Fibroblast of skin of back (primary cell): ENCODE measurements at places on chromosomes 1 and 21.

DNA sequence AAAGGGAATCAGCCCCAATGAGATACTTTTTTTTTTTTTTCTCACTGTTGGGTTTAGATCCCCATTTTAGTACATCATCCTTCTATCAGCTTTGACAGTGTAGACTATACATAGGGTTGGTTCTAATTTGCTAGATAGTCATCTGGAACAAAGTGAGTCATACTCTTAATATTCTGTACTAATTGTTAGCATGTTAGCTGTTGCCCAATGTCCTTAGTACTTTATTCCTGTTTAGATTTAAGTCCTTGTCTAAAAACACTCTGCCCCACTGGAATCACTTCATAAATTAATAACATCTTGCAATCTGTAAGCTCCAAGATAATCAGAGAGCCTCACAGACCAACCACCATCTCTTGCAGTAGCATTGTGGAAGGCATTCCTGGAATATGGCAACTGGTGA is 209.8 kb upstream of the KIAA0040 start:
- DNase-seq, result no peak

DNA sequence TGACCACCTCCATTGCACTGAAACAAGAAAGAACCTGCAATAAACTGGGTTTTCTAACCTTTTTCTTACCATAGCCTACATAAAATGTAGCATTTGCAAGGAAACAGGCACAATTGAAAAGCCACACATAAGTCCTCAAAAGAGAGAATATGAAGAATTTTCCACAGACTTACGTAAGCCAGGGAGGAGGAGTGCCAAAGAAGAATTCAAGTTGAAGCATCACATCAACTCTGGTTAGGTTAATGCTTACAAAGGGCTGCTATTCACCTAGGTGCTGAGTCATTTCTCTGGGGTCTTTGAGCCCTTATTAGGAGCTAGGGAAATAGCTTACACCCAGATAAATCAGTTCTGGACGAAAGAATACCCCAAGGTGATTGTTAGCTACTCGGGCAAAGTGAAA is 9.6 kb downstream of the OSCP1 start:
- DNase-seq, result no peak

DNA sequence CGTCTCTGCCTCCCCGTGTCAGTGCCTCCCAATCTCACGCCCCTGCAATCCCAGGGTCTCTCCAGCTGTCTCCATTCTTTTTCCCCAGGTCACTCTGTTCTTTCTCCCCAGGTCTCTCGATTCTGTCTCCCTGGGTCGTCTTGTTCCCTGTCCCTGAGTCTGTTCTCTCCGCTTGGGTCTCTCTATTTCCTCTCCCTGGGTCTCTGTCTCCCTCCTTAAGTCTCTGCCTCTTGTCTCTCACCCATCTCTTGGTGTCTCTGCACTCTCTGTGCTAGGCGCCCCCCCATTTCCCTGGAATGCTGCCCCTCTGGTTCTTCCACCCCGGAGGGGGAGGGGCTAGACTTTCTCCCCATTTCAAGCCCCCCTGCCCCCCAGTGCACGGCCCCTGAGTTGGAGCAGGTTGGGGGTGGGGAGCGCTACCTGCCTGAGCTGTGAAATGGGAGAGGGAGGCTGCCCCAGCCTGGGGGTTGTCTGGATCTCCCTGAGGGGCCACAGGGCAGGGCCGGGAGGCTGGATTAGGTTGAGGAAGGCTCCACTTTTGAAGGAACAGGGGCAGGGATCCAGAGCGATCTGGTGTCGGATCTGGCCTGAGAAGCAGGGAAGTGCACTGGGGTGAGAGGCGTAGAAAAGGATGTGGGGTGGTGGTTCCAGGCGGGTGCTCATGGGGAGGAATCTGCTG is 1.4 kb downstream of the PTPRF start:
- DNase-seq, result no peak

DNA sequence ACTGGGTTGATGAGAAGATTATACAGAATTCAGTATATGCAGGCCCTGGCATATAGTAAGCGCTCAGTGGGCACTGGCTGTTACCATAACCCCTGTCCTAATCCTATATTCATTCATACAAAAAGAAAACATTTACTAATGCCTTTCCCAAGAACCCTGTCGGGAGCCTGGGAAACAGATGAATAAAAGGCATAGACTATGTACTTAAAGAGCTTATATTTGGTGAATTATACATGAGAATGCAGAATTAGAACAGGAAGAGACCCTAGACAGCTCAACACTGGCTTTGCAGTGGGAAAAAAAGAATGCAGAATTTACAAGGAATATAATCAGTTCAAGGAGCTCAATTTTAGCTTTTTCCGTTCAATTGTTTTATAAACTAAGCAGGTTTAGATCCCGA is 10.9 kb downstream of the AK2 start:
- no peak for DNase-seq

- no peak for DNase-seq
These were observed 157.6 kb upstream of the IVNS1ABP start for GRCh38 chr1:185474440-185475149.

- DNase-seq, result peak; percentile 66
These were observed 136.7 kb upstream of the ETV3 start for GRCh38 chr1:157274698-157275534.

DNA sequence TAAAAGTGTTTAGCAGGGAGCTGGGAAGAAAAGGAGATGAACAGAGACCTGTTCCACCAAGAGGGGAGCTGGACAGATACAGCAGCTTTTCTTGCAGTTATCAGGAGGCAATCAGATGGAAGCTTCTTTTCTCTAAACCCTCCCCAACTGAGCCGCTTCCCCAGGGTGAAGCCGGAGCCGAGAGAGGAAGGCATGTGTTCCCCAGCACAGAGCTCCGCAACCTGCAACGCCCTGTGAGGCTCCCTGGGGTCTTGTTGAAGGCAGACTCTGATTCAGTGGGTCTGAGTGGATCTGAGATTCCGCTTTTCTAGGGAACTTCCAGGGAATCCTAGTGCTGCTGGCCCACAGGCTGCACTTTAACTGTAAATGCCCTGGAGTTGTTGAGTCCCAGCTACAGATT is 139.1 kb upstream of the COA6 start:
- DNase-seq, result no peak

DNA sequence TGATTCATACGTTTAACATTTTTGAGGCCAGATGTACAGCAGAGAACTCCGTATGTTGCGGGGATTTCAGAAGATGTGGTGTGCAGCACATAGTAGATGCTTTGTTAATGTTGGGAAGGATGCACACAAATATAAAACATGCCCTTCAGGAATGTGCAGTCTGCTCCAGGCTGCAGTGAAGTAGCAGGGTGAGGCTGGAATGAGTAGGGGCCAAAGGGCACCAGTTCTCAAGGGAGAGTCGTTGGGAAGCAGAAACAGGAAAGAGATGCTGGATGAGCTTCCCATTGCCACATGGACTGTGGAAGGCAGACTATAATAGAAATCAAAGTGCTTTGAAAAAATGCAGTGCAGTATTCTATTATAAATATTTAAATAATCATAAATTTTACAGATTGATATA is 126.9 kb downstream of the NOS1AP start:
- DNase-seq, result no peak

DNA sequence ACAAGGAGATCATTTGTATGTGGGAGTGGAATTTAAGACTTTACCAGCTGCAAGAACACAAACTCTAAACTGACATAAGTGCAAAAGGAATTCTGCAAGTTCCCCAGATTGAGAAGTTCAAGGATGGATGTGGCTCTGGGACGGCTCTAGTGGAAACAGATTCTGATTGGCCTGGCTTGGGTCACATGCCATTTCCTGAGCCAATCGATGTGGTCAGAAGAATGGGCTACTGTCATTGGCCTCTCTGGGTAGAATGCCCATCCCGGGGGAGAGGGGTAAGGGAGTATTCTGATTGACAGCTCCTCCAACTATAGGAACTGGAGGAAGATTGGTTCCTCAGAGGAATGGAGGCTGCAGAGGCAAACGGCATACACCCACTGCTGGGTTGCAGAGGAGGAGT is 6.0 kb upstream of the IFNLR1 start:
- DNase-seq, result peak; percentile 18

DNA sequence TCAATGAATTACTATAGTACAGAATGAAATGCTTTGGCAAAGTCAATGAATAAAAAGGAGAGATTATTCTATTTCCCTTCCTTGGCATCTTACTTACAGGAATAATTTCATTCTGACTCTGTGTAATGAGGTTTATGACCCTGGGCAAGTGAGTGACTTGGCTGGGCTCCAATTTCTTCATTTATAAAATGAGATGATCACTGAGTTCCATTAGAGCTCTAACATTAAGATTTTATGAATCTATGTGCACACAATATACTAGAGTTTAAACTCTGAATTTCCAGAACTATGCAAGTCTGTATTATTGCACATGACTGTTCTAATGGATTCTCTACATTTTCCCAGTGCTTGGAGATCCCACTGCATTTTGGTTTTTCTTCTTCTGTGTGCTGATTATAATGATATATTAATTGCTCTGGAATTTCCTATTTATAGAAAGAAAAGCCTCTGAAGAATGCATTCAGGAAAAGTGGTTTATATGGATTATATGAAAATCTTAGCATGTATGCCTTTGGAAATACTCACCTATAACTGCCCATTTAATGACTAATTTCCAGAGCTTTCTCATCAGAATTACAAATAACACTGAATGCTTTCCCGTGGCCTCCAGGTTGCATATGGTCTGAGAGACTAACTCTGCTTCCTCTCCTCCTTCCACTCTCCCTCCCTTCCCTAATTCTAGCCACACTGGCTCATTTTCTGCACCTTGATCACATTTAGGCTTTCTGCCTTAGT is 97.4 kb upstream of the CHRM3 start:
- DNase-seq, result no peak

- peak; percentile 78 for DNase-seq
These were observed 25.3 kb downstream of the ADAM30 start for GRCh38 chr1:119870917-119871596.

DNA sequence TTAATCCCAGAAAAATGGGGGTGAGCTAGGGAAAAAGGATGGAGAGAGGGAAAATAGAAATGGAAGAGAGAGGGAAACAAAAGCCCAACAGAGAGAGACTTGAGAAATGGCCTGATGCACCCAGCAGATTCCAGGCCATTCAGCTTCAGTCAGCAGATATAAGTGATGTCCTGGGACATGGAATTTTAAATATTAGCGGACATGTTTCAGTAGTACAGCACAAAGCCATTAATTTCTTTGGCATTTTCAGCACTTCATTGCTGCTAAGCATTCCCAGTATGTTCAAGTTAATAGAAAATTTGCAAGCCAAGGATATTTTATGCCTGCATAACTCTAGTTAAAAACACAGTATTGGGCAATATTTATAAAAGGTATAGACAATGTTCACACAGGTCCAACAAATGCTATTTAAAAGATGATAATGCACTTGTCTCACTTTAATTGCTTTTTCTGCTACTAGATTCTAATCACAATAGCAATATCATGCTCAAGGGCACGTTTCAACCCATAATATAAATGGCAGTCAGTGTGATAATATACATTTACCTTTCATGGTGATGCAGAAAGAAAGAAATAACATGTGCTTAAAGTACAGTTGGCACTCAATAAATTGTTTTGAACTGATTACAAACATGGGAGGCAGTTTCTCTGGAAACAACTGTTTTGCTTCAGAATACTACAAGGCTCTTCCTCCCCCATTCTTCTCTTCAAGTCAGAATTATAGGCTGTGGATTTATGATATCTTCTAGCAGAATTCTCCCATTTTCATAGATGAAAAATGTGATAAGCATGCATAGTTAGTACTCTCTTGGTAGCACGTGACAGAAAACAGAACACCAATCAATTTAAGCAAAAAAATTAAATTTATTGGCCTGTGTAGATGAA is 108.1 kb upstream of the MAGI3 start:
- DNase-seq, result no peak

DNA sequence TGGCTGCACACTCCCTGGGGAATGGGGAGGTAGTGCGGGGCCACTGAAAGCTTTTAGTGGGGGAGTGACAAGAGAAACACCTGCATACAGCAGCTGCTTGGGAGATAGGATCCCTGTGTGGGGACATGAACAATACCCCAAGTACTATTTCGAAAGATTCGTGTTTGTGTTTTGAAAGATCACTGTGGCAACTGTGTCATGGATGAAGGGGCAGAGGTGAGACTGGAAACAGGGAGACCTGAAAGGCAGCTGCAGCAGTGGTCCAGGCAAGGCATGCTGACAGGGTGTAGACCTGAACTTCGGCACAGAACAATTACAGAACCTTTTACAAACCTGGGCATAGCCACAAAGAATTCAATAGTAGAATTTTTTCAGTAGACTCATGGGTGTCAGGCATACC is 32.9 kb downstream of the TENT5C start:
- no peak for DNase-seq

DNA sequence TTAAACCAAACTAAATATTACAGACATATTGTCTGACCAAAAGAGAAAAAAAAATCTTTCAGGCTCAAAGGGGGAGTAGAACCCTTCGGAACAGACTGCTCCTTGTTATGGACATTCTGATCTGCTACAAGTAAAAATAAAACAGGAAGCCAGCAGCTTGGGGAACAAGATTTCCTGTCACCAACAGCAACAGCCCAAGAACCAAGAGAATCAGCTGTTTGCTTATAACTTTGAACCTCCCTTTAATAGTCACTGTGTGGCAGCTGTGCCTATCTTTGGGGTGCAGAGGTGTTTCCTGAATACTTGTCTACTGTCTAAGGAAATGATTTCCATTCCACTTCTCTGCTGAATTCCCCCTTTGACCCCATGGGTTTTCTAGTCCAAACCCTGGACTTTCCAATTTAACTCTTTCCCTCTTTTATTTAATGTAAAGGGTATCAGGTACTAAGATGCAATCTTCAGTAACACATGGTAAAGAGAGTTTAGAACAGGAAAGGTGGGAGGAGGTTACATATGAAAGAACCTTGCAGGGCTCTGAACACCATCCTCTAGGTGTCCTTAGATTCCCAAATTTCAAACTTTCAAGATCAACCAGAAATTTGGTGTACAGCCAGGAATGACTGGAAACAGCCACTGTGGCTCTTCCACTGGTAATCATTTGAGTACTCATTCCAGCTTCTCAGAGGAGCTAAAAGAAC is 38.6 kb downstream of the GPR3 start:
- DNase-seq, result no peak

DNA sequence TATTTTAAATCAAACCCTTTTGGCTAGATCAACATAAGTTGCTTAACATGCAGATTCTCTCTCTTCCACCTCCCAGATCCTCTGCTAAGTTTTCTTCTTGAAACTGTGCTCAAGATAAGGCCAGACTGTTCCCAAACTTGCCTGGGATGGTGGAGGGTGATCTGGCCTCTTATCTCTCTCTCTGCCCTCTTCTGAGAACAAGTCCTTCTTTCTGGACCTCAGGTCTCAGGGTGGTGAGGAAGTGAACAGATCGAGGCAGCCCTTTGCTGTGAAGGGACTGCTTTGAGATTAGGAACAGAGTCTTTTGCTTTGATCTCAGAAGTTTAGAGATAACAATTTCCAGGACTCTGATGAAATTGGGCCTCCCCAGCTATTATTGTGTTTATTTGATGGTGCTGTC is 70.7 kb downstream of the HUNK start:
- DNase-seq, result no peak

GRCh38 chr1:64006276-64007051 is 197.0 kb upstream of the UBE2U start:
- DNase-seq, result peak; percentile 83

- peak; percentile 32 for DNase-seq
These were observed 29.8 kb upstream of the PADI2 start for GRCh38 chr1:17148950-17149608.

- peak; percentile 58 for DNase-seq
These were observed 21.9 kb downstream of the MTARC1 start for GRCh38 chr1:220808345-220809186.

GRCh38 chr21:40331804-40332203 is 464.6 kb downstream of the PCP4 start:
- DNase-seq, result no peak

- DNase-seq, result peak; percentile 38
These were observed 304 bp downstream of the PLPPR5 start for GRCh38 chr1:99004254-99004860.

GRCh38 chr1:30662291-30662840 is 61.0 kb downstream of the MATN1 start:
- DNase-seq, result no peak

- peak; percentile 19 for DNase-seq
These were observed 5.1 kb upstream of the GJA4 start for GRCh38 chr1:34787461-34788420.
